ENCODE measurements at places on chromosomes 11 and 22.
A peak's percentile ranks its signal among the peaks of the same experiment; 100 is the strongest.

DNA sequence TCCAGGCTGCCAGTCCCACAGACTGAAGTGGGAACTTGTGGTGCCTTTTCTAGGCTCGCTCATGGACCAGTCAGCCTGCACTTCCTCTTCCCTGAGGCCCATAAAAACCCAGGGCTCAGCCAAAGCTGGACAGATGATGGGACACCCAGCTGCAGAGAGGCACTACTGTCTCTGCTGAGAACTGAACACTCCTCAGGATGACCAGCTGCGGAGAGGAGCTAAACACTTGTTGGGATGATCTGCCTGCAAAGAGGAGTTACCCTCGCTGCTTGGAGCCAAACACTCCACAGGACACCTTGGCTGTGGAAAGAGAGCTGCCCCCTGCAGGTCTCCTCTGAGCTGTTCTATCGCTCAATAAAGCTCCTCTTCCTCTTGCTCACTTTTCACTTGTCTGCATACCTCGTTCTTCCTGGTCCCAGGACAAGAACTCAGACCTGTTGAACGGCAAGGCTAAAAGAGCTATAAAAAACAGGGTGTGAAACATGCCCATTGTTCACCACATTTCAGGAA is 465.5 kb downstream of the GUCY1A2 start:
- DNase-seq = no peak

DNA sequence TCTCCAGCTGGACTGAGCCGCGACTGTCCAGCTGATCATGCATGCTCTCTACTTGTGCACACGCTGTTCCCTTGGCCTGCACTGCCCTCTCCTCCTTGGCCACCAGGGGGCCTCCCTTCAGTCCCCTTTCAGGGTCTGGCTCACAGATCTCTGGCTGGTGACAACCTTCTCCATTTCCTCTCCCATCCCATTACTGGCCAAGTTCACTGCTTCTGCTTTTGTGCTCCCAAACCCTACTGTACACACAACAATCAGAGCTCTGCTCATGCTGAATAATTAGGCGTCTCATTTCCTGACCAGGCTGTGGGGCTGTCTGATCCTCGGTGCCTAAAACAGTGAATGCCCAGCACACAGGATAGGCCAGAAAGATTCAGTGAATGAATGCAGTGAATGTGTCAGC is 224.0 kb upstream of the NARS2 start:
- peak; percentile 54 for DNase-seq

GRCh38 chr11:47904048-47904447 is 55.9 kb upstream of the NUP160 start:
- DNase-seq = no peak

DNA sequence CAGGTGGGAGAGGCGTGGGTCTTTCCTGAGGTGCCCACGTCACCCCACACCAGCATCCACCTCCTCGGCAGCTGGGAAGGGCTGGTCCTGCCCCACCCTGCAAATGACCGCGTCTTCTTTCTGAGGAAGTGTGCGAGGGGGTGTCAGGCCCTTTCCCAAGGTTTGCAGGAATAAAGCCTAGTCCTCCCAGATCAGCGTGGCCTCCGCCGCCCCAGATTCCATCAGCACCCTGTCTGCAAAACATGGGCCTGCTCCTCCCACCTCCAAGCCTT is 14.4 kb upstream of the SLC39A13 start:
- DNase-seq = no peak

DNA sequence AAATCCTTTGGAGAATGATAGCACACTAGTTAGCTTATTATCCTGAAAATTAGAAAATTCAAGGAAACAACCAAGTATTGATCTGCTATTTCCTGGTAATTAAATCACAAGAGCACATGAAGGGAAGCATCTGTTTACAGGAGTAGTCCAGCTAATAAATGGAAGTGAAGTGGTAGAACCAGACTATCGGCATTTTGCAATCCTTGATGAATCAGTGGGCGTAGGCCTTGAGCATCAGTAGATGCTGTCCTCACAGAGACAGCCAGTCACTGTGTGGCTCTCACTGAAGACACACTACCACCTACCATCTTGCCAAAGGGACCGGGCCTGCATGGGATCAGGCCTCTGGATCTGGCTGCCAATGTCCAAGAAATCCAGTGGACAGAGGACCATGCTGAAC is 69.8 kb downstream of the FBLN1 start:
- DNase-seq = no peak

DNA sequence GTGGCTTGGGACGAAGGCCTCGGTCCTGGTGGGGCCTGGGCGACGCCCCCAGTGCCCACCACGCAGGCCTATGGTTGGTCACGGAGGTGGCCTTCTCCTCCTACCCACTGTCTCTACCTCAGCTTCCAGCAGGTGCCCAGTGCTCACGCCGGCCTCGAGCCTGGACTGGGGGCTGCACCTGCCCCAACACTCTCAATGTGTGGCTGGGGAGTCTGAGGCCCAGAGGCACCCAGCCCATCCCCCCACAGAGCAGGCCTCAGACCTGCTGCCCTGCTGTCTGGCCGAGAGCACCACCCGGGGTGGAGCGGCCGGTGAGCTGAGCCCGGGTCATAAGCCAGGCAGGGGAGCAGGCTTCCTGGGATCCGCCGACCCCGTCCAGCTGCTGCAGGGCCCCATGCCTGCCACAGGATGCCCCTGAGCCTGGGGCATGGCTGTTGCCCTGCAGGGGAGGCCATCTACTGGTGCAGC is 28.6 kb upstream of the MUC5AC start:
- no peak for DNase-seq
